ENCODE measurements at places on chromosomes 7 and 10.

GRCh38 chr7:106731187-106731586 lies 70.2 kb upstream of the CCDC71L start:
- no peak for DNase-seq

GRCh38 chr10:117549100-117549585 lies 6.6 kb downstream of the EMX2 start:
- DNase-seq = no peak

GRCh38 chr7:118861581-118861980 lies 637.1 kb downstream of the ANKRD7 start:
- DNase-seq = no peak

DNA sequence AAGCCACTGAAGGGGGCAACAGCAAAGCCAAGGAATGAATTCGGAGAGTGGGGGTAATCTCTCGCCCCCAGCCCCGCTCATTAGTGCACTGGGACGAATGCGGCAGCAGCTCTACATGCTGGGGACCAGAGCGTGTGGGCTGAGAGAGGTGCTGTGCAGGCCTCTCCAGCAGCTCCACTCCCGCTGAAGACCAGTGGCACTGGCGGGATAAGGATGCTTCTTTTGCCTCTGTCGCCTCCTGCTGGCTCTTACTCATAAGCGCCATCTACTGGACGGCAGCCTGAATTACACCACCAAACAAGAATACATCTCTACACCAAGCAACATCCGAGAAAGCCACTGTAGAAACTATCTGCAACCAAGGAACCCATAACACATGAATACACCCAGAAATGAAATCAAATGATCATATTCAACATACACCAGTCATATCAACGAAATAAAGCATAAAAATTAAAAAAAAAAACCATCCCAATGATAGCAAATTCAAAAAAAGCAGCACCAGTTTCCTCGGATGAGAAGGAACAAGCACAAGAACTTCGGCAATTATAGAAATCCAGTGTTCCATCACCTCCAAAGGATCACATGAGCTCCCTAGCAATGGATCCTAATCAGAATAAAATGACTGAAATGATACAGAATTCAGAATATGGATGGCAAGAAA lies 79.0 kb upstream of the TMEM168 start:
- peak; percentile 29 for DNase-seq

GRCh38 chr7:26321435-26321834 lies 29.8 kb downstream of the SNX10 start:
- no peak for DNase-seq

GRCh38 chr7:154911862-154912455 lies 91.0 kb downstream of the PAXIP1 start:
- DNase-seq = no peak

- no peak for DNase-seq
Observed at GRCh38 chr7:50681432-50682045, 101.2 kb downstream of the GRB10 start.

DNA sequence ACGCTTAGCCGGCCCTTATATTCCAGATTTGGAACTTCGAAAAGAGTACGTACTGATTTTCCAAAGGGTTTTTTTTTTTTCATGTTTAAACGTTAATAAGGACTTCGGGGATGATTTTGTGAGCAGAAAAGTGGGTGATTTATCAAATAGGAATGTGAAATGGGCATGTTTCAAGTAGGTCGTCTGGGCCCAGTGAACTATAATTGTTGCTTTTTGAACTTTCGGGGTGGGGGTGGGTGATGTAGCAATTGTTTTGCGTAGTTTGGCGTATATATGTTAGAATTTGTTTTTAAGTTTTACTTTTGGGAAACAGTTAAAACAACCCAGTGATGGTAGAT lies 299 bp upstream of the PBLD start:
- DNase-seq = no peak

DNA sequence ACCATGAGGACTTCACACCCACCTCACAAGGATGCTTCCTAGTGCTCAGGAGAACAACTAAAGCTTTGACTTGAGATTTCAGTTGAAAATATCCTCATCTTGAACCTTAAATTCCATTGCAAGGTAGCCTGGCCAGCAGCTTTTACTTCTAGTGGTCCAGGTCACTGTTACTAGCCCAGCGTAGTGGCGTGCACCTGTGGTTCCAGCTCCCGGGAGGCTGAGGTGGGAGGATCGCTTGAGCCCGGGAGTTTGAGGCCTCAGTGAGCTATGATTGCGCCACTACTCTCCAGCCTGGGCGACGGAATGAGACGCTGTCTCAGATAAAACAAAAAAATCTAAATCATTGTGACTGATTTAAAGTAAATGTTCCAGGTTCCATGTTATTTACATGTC lies 28.3 kb upstream of the PRKAR1B start:
- DNase-seq = no peak

DNA sequence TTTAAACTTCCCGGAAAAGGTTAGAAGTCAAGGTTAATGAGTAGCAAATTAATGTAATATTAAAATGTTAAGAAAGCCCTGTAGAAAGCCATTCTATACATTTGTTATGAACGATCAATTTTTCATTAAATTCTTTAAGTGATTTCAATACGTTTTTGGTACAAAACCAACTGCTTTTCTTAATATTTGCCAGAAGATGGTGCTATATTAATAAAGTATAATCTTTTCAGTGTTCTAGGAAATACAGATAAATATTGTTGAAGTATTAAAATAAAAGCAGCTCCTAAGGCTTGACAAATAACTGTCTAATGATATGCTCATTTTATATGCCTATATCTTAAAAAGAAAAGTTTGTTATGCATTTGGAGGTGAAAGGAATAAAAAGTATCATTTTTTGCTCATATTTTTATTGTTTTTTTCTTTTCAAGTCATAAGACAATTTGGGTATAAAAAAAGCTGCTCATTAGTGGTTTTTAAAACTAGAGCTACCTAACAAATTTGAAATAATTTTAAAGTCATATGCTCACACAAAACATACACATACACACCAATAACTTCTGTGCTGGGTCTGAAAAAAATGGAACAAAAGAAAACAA lies 130.3 kb upstream of the POT1 start:
- no peak for DNase-seq

GRCh38 chr7:40726559-40726958 lies 591.8 kb downstream of the SUGCT start:
- no peak for DNase-seq

DNA sequence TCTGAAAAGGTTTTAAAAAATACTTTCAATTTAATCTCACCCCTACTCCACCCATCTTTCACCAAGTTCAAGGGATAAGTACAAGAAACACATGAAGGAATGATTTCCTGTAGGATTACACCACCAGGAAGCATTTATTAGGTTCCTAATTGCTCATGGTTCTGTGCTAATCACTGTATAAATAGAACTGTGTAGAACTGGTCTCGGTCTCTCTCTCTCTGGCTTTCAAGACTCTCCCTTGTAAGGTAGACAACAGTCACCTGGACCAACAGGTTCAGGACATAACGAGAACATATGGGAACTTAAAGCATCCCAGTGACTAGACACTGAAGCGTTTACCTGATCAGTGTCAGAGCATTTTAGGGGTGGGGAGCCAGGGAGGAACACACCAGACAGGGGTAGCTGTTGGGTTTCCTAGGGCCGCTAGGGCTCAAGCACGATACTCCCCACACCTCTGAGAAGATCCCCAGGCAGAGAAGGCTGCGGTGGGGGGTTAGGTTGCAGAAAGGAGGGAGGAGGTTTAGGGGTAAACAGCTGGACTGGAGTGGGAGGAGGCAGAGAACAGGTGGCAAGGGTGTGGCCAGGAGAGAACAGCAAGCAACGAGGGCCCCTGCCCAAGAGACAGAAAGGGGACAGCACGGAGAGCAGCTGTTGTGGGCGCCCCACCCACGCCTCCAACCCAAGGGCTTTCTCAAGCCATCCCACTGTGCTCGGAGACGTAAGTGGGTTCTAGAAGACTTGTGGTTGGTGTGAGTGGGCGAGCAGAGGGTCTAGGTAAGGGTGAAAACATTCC lies 52.5 kb upstream of the USP6NL start:
- DNase-seq = no peak

- no peak for DNase-seq
Observed at GRCh38 chr7:69657331-69657730, 59.1 kb downstream of the AUTS2 start.

DNA sequence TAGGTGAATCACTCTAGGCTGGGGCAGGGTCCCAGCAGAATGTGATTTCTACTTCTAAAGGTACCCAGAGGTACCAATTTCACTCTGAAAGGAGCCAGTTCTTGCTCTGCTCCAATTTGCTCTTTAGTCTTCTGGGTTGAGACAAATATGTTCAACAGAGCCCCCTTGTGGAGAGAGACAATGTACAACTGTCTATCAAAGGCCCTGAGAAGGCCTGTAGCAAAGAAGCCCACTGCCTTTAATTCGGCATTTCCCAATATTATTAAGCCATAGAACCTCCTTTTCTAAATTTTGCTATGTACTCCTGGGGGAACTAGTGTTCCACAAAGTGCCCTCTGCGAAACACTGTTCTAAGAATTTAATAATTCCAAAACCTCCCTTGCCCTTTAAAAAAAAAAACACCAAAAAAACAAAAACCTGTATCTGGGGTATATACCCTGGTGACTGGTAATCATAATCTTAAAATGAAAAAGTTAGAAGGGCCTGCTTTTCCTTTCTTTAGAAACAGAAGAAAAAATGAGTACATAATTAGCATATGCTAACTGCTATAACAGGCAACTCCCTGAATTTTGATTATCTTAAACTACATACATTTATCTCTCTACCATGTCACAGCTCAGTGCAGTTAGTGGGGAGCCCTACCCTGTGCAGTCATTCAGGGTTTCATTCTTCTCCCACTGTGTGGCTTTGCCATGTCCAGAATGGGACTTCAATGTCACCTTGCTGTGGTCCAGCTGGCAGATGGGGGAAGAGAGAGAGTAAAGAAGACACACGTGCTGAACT lies 160.9 kb upstream of the BMPER start:
- DNase-seq = no peak

DNA sequence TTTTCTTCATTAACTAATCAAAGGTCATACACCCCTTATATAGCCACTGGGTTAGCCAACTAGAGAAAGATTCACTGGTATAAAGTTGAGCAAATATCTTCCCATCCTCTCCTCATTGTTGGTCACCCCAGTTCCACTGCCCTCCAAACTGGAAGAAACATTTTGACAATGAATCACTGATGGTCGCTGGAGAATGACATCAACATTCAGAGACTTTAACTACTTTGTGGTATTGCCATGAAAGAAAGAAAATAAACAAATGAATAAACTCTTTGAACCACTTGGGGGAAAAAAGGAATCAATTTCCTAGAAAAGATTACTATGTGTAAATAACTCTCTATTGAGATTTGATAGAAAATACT lies 23.4 kb downstream of the HYCC1 start:
- no peak for DNase-seq

- DNase-seq = no peak
Observed at GRCh38 chr10:113897693-113898618, 43.5 kb downstream of the NHLRC2 start.

- no peak for DNase-seq
Observed at GRCh38 chr7:25333296-25333928, 105.1 kb upstream of the NPVF start.

- DNase-seq = no peak
Observed at GRCh38 chr7:84144935-84145334, 49.7 kb downstream of the SEMA3A start.

DNA sequence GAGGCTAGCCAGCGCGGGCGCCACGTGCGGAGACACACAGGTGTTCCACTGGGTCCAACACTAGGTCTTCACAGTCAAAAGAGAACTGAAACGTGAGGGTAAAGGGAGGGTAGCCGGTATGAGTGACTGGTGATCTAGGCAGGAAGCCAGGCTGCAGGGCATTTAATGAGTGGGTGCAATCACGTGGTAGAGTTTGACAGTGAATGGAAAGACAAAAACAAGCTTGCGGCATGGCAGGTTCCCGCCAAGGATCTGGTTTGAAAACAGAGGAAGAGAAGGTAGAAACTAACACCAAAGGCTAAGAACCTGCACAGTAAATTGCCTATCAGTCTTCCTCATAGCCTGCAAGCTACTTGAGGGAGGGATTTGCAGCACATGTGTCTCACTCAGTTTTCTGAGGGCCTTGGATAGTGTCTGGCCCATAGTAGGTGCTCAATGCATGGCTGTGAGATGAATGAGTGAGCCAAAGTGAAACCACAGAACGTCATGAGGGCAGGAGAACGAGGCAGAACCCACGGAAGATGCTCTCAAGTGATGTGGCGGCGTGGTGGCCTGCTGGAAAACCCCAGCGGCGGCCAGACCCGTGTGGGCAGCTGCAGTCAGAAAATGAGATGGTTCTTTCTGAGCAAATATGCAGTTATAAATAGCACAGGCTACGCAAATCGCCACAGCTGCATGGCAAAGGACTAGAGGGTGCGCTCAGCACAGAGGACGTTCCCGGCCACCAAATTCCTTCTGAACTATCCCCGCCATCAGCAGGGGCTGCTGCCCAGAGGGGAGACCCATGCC lies 183.6 kb upstream of the NFE2L3 start:
- no peak for DNase-seq

- no peak for DNase-seq
Observed at GRCh38 chr7:107785926-107786325, 17.1 kb downstream of the SLC26A3 start.

DNA sequence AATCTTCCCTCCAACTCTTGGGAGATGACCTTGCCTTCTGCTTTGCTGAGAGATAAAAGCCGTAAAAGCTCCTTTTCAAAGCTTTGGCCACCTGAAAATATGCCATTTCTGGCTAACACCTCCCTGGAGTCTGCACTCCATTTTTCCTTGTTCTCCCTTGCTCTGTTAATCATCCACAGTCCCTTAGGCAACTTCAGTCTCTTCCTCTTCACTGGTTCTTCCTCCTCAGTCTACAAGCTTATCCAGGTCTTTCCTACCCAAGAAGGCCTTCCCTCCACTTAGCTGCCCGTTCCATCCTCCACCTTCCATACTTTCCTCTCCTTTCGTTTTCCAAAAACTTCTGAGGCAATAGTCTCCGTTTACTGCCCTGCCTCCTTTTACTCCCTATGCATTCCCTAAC lies 30.5 kb downstream of the PAX2 start:
- DNase-seq = no peak

GRCh38 chr7:2582006-2582735 lies 23.4 kb downstream of the IQCE start:
- DNase-seq = no peak

DNA sequence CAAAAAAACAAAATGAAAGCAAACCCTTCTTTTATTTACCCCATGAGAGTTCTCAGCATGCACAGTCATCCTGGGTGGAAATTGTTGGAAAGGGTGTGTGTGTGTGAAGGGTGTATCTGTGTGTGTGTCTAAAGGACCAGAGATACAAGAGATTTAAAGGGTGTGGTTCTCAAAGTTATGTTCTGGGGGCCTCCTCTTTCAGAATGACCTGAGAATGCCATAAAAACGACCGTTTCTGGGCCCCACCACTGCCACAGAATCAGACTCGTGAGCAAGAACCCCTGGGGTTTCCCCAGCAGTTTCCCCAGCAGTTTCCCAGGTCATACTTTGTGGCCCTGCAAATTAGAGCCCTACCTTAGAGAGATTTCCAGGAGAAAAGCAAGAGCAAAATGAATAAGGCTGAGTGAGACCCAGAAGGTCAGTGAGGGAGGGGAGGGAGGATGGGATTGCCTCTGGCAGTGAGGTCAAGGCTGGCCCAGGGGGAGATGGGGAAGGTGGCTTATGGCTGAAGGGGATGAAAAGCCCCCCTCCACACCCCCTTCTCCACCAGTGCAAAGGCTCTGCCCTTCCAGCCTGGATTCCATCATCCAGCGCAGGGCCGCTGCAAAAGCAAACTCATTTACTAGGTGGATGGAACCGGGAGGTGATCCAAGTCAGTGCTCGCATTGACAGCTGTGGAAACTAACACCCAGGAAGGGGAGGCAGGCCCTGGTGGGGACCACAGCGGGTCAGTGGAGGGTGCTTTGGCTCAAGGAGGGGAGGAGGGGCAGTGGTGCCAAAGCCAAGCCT lies 10.2 kb downstream of the PYROXD2 start:
- DNase-seq = no peak

All from T-helper 9 cell (primary cell).